Activated T-cell treated with anti-CD3 and anti-CD28 coated beads, Interleukin-2, amount 50 U/mL, for 72 hours (primary cell): ENCODE measurements at places on chromosomes 11 and 22. TPM values are rescaled to one million over a fixed set of nuclear protein-coding genes. Genes with fewer than 3 reads are reported as not detected.

GRCh38 chr11:118939953-118940598 lies 14.3 kb upstream of the BCL9L start:
- H3K4me3 ChIP-seq, result peak overlapping the region; percentile 34
- peaks cover 39% of the 10 kb centered on the region for H3K4me1 ChIP-seq
- no peaks in the 10 kb centered on the region for H3K27me3 ChIP-seq
- H3K36me3 ChIP-seq, result no peaks in the 10 kb centered on the region
- no peak overlapping the region for H3K27ac ChIP-seq

GRCh38 chr11:112210890-112211289 lies 15.3 kb upstream of the PTS start:
- no peaks in the 10 kb centered on the region for H3K4me1 ChIP-seq
- no peaks in the 10 kb centered on the region for H3K27me3 ChIP-seq
- H3K27ac ChIP-seq, result no peak overlapping the region
- H3K4me3 ChIP-seq, result no peak overlapping the region

DNA sequence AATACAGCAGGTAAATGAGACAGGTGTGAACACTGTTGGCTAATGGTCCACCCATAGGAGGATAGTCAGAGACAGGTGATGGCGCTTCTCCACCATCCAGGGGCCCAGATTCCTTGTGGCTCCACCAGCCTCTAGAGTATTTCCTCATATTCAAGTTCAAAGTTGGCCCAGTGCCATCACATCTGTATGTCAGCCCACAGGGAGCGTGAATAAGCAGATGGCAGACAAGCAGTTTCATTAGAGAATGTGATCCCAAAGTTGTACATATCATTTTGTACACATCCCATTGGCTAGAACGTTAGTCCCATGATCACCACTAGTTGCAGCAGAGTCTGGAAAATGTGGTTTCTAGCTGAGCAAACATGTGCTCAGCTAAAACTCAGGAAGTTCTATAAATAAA lies 11.0 kb upstream of the CWF19L2 start:
- no peak overlapping the region for H3K27ac ChIP-seq
- no peaks in the 10 kb centered on the region for H3K4me1 ChIP-seq
- DNase-seq, result no peak
- no peak overlapping the region for H3K4me3 ChIP-seq
- H3K36me3 ChIP-seq, result peaks cover 4% of the 10 kb centered on the region
- H3K27me3 ChIP-seq, result peaks cover 25% of the 10 kb centered on the region

DNA sequence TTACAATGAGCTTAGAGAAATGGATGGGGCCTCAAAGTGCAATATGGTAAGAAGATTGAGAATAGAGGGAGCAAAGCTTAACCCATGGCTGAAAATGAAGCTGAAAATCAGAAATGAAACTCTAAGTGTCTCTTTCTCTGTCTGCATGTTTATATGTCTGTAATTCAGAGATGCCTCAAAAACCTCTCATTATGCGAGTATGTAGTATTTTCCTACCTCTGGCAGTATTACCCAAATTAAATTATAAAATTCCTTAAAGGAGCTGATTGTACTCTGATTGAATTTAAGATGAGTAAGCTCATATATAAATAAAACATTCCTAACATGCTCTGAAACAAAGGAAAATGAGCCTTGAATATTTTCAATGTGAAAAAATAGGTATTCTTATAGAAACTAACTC lies 39.8 kb upstream of the PRSS23 start:
- no peak for DNase-seq
- no peak overlapping the region for H3K27ac ChIP-seq
- peaks cover 40% of the 10 kb centered on the region for H3K27me3 ChIP-seq
- no peaks in the 10 kb centered on the region for H3K36me3 ChIP-seq
- peaks cover 11% of the 10 kb centered on the region for H3K4me1 ChIP-seq

DNA sequence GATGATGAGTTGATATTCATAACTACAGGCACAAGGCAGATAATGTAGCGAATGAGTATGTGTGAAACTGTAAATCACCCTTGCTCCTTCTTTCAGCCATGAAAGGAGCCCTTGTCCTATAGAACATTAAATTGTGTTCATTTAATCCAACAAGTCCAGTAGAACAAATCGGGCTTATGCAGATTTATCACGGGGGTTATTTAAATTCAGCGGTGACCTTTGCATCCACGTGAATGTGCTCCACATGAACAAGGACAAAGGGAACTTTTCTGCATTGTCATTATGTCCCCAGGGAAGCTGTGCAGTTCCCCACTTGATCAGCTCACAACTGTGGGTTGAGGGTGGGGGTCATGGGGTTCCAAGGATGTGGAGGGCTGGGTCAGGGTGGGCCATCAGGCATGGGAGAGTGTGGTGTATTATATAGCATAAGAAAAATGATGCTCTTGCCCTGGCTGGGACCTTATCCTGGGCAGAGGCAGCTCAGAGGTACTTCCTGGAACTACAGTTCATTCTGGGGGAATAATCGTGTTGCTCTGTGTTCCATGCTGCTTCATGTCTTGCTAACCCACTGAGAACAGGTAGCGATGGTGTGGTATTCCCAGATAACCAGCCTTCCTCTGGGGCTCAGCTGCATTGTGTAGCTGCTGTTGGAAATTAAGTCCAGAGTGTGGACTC lies 306.6 kb downstream of the FAT3 start:
- H3K4me1 ChIP-seq, result no peaks in the 10 kb centered on the region
- DNase-seq, result no peak
- H3K4me3 ChIP-seq, result no peak overlapping the region
- no peak overlapping the region for H3K27ac ChIP-seq

GRCh38 chr22:38952281-38952993 lies 5.0 kb upstream of the APOBEC3A start:
- H3K27me3 ChIP-seq, result peaks cover 19% of the 10 kb centered on the region
- H3K4me1 ChIP-seq, result peaks cover 72% of the 10 kb centered on the region
- peak overlapping the region; percentile 88 for H3K27ac ChIP-seq
- DNase-seq, result no peak
- H3K4me3 ChIP-seq, result peak overlapping the region; percentile 63

DNA sequence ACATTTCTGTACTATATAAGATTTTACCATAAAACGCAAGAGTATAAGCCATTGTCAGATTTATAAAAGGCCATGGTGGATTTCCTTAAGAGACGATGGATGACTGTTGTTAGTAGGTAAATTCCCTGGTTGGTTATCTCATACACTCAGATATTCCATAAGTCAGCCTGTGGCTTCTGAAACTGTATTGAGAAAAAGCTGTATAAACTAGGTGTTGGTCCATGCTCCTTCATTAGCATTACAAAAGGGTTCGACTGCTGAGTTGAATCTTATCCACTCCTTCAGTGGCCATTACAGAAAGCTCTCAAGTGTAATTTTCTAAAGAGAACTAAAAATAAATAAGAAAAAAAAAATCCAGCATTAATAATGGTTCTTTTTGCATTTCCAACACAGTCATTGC lies 5.3 kb downstream of the GRAP2 start:
- H3K4me3 ChIP-seq, result peak overlapping the region; percentile 80
- H3K27me3 ChIP-seq, result no peaks in the 10 kb centered on the region
- no peak for DNase-seq
- peaks cover 56% of the 10 kb centered on the region for H3K4me1 ChIP-seq
- H3K27ac ChIP-seq, result peak overlapping the region; percentile 100
- H3K36me3 ChIP-seq, result peaks cover 7% of the 10 kb centered on the region

DNA sequence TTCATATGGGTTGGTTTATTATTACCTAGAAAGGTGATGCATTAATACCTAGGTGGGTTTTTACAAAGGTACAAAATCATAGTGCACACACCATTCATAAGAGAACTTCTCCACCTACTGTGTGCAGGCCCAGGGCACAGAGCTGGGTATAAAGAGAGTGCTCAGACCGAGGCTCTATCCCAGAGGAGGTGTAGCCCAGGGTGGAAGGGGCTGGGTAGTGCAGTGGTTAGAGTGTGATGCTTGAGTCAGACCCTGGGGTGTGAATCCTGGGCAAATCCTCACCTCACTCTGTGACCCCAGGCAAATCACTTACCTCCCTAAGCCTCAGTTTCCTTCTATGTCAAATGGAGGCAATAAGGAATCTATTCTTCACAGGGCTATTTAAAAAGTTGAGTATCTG lies 32.2 kb downstream of the PARVG start:
- no peaks in the 10 kb centered on the region for H3K4me1 ChIP-seq
- H3K27ac ChIP-seq, result no peak overlapping the region
- no peaks in the 10 kb centered on the region for H3K27me3 ChIP-seq
- no peak for DNase-seq
- H3K4me3 ChIP-seq, result no peak overlapping the region
- peaks cover 16% of the 10 kb centered on the region for H3K36me3 ChIP-seq

- no peak for DNase-seq
- no peaks in the 10 kb centered on the region for H3K36me3 ChIP-seq
- no peaks in the 10 kb centered on the region for H3K4me1 ChIP-seq
- H3K27ac ChIP-seq, result no peak overlapping the region
- no peak overlapping the region for H3K4me3 ChIP-seq
- peaks cover 5% of the 10 kb centered on the region for H3K27me3 ChIP-seq
Observed at GRCh38 chr22:19204640-19205039, 26.1 kb upstream of the SLC25A1 start.

- H3K4me3 ChIP-seq, result no peak overlapping the region
- H3K4me1 ChIP-seq, result peaks cover 23% of the 10 kb centered on the region
- peaks cover 59% of the 10 kb centered on the region for H3K27me3 ChIP-seq
- H3K36me3 ChIP-seq, result peaks cover 3% of the 10 kb centered on the region
- no peak overlapping the region for H3K27ac ChIP-seq
- no peak for DNase-seq
Observed at GRCh38 chr11:117879516-117880480, 3.3 kb upstream of the FXYD6 start.

- peaks cover 9% of the 10 kb centered on the region for H3K4me1 ChIP-seq
- no peaks in the 10 kb centered on the region for H3K36me3 ChIP-seq
- no peak for DNase-seq
- H3K4me3 ChIP-seq, result no peak overlapping the region
Observed at GRCh38 chr11:128862908-128863660, 4.0 kb downstream of the KCNJ1 start.

DNA sequence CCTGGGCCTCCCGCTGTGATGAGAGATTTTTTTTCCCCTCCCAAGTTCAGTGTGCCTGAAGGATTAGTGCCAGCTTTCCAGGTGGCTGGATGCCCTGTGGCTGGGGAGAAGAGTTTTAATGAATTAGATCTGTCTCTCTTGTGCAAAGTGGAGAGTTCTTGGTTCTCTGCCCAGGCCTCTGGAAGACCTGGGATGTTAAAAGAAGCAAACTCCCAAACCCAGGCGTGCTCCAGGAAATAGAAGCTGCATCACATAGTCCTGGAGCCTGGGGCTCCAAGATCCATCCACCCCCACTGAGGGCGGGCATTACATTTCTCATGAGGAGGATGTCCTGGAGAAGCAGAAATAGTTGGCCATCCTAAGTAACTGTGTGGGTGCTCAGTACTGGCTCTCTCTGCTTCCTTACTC lies 30.6 kb downstream of the SDHAF2 start:
- no peaks in the 10 kb centered on the region for H3K27me3 ChIP-seq
- no peaks in the 10 kb centered on the region for H3K36me3 ChIP-seq
- no peak overlapping the region for H3K4me3 ChIP-seq
- H3K4me1 ChIP-seq, result no peaks in the 10 kb centered on the region

- H3K27me3 ChIP-seq, result no peaks in the 10 kb centered on the region
- H3K4me1 ChIP-seq, result no peaks in the 10 kb centered on the region
- DNase-seq, result no peak
- no peaks in the 10 kb centered on the region for H3K36me3 ChIP-seq
- no peak overlapping the region for H3K4me3 ChIP-seq
Observed at GRCh38 chr11:856397-856796, 13.7 kb downstream of the TSPAN4 start.

DNA sequence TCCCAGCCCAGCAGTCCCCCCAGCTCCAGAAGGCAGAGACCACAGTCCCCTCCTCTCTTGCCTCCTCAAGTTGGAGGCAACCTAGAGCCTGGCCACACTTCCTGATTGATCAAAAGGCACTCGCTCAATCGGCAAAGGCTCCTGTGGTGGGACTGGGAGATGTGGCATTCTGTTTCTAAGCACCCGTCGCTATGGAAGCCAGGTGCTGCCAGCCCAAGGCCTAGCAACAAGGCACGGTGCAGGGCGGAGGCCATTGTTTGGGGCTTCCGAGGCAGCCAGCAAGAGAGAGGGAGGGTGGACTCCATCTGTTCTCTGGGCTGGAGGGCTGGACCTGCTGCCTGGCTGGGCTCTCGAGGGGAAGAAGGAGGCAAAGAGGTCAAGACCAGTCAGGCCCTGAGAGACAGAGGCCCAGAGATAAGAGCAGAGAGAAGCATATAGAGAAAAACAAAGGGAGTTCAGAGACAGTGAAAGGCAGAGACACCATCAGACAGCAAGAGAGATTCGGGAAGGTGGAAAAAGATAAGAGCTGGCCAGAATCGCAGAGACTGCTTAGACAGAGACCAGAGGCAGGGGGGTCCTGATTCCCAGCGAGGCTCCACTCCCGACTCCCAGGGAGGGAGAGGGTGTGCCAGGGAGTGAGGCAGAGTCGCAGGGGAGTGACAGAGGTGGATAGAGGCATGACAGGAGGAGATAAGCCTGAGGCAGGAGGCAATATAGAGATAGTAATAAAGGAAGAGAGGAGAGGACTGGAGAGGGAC lies 21.2 kb downstream of the PDE2A start:
- no peaks in the 10 kb centered on the region for H3K27me3 ChIP-seq
- DNase-seq, result no peak
- no peaks in the 10 kb centered on the region for H3K36me3 ChIP-seq

- no peak overlapping the region for H3K4me3 ChIP-seq
- H3K27me3 ChIP-seq, result peaks cover 11% of the 10 kb centered on the region
- no peak overlapping the region for H3K27ac ChIP-seq
- no peaks in the 10 kb centered on the region for H3K4me1 ChIP-seq
- H3K36me3 ChIP-seq, result no peaks in the 10 kb centered on the region
Observed at GRCh38 chr11:93063086-93063485, 93.6 kb downstream of the MTNR1B start.

- no peaks in the 10 kb centered on the region for H3K27me3 ChIP-seq
- peak overlapping the region; percentile 99 for H3K27ac ChIP-seq
- peaks cover 79% of the 10 kb centered on the region for H3K36me3 ChIP-seq
- peaks cover 99% of the 10 kb centered on the region for H3K4me1 ChIP-seq
Observed at GRCh38 chr11:128496249-128496648, 91.1 kb downstream of the ETS1 start.

DNA sequence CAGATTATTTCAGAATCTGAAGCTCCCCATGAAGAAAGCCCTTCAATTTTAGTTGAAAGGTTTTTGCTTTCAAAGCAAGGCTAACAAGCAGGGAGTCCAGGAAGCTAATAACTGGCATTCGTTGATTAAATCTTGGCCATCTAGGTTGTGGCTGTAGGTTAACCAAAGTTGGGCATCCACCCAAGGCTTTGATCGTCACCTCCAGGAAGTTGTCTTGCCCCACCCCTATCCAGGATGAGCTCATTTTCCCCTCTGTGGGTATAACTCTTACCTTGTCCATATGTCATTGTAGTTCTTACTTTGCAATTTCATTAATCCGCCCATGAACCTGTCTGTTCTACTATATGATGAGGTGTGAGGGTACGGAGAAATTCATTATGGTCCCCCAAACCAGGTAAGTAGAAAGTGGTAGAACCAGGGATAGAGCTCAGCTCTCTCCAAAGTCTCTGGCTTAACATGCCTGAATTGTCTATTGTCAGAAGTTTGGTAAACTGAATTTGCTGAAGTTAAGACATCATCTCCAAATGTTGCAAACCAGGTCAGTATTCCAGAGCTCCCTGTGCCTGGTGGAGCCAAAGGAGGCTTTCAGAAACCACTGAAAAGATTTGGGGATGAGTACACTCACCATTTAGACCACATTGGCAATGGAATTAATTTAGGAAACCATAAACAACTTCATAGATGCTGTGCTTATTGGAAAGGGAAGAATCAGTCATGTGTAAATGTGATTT lies 97.1 kb downstream of the CD44 start:
- peaks cover 20% of the 10 kb centered on the region for H3K36me3 ChIP-seq
- DNase-seq, result peak; percentile 71

- no peaks in the 10 kb centered on the region for H3K4me1 ChIP-seq
- peaks cover 24% of the 10 kb centered on the region for H3K27me3 ChIP-seq
- peaks cover 2% of the 10 kb centered on the region for H3K36me3 ChIP-seq
- no peak for DNase-seq
- no peak overlapping the region for H3K4me3 ChIP-seq
Observed at GRCh38 chr11:113664981-113665710, 41.0 kb downstream of the TMPRSS5 start.

Gene RIBC2
- total RNA-seq, result 7.6 TPM

Gene TEAD1
- 0.31 TPM for total RNA-seq

Gene ZMAT5
- total RNA-seq, result 34.4 TPM

Gene CRYBB3
- total RNA-seq, result 0.77 TPM

Gene DLG2
- total RNA-seq, result 5.3 TPM

Gene CCDC73
- not detected for total RNA-seq
